ENCODE measurements at places on chromosomes 3 and 15. TPM values are rescaled to one million over a fixed set of nuclear protein-coding genes. Genes with fewer than 3 reads are reported as not detected.
A peak's percentile ranks its signal among the peaks of the same experiment; 100 is the strongest.

DNA sequence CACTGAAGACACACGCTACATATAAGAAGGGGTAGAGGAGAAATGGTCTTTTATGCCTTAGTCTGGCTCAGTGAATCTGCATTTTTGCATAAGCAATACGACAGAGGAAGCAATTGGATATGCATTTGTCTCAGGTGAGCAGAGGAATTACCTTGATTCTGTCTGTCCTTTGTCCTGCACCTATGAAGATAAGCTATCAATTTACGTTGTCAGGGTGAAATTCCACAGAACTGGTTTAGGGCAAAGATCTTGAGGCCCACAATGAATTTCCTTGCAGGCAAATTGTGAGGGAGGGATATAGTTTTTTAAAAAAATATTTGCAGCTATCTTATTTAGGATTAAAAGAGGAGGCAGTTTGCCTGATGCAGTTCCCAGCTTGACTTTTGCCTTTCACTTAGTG, 31.6 kb upstream of the MASP1 start:
- DNase-seq: no peak

The CCDC51 gene
- 11.9 TPM for total RNA-seq

The ACKR2 gene
- 0.43 TPM for total RNA-seq

- no peak for DNase-seq
These were observed 698.7 kb downstream of the FHIT start for GRCh38 chr3:60552581-60552980.

- no peak for DNase-seq
These were observed 152.7 kb downstream of the IL20RB start for GRCh38 chr3:137110392-137110996.

The CHRFAM7A gene
- 0.22 TPM for total RNA-seq

- no peak for DNase-seq
These were observed 34.3 kb downstream of the IL20RB start for GRCh38 chr3:136992115-136992514.

DNA sequence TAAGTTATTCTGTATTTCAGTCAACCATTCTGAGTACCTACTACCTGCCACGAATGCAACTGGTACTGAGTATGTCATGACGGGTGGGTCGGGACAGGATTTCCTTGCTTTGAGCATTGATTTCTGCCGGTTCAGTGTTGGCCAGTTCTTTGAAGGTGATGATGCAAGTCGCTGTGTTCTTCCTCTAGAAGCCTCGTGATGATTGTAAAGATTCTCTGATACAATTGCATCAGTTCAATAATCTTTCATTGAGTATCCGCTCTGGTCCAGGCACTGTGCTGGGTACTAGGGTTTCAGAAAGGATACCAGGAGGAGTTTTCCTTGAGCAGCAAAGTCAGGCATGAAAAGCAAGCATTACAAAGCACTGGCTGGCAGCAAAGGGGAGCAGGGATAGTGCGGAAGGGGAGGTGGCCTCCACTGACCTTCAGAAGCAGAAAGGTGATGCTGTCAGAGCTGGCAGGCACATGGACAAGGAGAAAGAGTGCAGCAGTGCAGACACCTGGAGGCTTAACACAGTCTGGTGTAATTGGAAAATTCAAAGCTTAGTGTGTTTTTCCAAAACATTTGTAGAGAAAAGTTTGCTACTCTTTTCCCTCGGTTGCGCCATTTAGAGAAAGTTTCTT, 100.1 kb downstream of the RPL39L start:
- DNase-seq: no peak

DNA sequence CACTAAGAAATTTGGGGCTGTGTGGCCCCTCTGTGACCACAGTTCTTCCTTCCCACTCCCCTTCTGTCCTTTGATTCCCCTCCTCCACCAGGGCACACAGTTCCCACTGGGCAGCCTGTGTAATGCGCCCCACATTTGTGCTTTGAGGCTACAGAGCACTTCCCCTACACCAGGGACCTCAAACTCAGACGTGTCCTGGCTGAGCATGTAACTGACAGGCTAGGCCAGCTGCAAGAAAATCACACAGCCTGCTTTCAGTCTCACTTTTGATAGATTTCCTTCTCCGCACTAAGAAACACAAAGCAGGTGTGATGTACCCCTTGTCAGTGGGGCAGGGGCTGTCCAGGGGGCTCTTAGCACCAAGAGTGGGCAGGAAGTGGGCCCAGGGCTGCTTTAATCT, 29.6 kb downstream of the PRKCD start:
- DNase-seq: no peak

The C3orf20 gene
- not detected for total RNA-seq

GRCh38 chr3:184986366-184986889, 166.4 kb downstream of the C3orf70 start:
- DNase-seq: no peak

DNA sequence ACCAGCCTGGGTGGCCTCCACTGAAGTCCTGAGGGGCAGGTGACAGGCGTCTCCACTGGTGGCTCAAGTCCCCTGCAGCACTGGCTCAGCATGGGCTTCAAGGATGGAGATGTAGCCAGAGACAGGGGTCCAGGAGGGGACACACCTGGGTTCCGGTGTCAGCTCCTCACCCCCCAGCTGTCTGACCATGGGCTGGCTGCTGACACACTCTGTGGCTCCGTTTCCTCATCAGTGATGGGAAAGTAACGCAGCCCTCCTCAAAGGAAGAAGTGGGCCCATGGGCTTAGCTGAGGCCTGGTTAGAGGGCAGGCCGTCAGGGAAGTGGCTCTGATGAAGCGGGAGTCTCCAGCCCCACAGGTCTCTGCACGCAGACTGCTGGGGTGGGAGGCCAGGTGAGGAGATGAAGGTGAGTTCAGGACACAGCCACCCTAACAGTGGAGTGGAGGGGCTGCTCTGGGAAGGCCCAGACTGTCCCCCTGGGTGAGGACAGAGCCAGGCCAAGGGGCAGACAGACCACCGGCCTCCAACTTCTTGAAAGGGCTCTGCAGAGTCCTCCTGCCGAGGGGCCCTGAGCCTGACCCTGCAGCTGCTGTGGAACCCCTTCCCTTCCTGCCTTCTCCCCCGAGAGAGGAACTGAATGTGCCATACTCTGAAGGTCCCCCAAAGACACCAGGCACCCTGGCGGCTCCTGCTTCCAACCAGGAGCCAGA, 24.0 kb downstream of the PSTPIP1 start:
- peak; percentile 23 for DNase-seq

DNA sequence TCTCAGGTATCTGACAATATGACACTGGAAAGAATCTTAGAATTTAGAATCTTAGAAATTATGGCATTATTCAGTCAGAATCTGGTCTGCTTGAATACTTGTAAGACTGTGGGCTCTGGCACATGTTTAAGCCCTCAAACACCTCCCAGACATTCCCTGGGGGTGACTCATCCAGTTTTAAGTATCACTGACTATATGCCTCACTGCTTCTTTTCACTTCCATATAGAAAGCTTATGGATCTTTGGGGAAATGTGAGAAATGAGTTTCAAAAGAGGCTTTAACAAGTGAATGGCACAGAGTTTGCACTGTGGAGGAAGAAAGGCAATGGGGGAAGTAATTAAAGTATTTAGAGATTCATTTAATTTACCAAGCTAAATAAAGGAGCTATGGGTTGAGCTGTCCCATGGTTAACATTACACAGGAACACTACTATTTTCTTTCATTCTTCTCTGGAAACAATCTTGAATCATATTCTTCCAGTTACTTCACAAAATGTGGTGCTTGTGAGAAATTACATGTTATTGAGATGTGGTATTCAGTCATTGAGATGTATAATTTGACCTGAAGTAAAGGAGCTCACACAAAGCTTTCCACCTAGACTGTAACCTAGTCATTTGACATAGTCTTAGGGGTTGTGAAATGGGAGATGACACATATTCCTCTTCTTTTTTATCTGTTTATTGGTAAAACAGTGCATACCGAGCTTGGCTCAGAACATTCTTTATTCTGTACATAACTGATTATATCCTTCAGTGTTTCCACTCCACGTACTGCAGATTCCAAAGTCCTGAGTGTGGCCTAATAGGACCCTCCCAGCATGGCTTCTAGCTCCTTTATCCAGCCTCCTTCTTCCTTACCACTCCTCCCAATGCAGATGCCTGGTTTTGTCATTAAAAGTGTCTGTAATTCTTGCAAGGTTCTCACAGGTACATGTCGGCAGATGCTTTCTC, 544.6 kb upstream of the NECTIN3 start:
- no peak for DNase-seq
